ENCODE measurements at places on chromosomes 5 and 9.

- DNase-seq, result no peak
These were observed 444 bp upstream of the ZNF354A start for GRCh38 chr5:178730940-178731265.

DNA sequence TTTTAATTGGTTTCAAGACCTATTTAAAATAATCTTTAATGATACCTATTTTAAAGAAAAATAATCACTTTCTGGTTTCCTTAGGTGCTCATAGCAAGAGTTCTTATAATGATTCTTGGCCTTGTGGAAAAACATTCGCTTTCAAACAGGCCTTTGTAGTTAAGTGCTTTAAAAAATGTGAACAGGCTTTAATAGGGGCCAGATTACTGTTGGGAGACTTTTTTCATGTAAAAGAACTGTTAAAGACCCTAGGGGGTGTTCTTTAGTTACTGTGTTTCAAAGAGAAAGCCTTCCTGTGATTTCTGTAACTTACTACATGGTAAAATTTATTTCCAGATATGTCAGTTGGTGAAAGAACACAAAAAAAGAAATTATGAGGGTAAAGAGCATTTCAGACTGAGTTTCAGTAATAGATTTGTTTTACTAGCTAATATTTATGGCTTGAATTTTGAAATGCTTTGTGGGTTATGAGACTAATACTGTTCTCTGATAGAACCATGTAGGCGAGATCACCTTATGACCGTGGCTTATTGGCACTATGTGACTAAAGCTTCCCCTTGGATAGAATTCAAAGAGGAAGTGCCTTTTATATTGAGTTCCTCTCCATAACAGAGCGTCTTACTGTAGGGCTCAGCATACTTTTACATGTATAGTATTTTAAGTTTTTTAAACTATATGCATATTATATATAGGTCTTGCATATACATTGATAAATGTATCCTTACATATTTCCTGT lies 70.7 kb downstream of the CSNK1G3 start:
- no peak for DNase-seq

GRCh38 chr5:126888175-126888574 lies 111.2 kb downstream of the LMNB1 start:
- DNase-seq, result no peak

DNA sequence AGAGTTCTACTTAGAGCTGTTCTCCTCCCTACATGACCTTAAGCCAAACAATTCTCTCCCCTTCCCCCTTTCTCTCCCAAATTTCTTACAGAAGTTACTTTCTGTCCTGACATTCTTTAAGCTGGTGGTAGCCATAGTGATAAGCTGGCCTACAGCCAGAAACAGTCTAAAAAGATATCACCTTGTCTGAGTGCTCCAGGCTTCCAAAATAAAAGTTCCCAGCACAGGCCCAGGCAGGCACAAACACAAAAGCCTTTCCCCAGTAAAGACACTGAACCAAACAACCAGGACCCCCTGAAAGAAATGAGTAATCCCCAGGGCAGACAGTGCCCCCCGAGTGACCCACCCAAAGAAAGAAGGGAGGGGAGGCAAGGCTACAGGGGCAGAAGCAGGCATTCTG lies 19.2 kb downstream of the SIL1 start:
- DNase-seq, result no peak

DNA sequence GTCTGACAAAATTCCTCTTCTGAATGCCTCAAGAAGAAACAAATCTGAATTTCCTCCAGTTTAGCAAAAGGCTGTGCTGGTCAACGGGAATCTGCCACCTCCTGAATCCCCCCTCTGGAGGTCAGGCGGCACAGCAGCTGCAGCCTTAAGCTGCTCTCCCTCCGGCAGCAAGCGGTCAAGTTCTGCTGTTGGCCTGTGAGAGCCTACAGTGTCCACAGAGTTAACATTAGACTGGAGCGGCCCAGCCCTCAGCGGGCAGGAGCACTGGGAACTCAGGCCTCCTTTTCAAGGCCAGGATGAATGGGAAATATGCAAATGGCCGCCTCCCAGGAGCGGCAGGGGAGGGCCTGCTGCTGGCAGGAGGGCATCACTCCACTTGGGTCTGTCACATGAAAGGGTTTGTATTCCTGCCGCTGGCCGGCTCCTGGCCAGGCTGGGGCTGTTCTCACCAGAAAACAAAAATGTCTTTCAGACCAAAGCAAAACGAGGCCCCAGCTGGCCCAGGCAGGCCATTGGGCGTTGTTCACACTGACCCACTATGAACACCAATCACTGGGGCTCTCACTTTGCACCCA lies 8.2 kb downstream of the ACSL6 start:
- no peak for DNase-seq

GRCh38 chr9:133163504-133164172 lies at the start of gene GBGT1:
GBGT1 (minus strand) TSS chr9:133163914; CDS start chr9:133162412, 1,502 bp downstream.
- peak; percentile 47 for DNase-seq

DNA sequence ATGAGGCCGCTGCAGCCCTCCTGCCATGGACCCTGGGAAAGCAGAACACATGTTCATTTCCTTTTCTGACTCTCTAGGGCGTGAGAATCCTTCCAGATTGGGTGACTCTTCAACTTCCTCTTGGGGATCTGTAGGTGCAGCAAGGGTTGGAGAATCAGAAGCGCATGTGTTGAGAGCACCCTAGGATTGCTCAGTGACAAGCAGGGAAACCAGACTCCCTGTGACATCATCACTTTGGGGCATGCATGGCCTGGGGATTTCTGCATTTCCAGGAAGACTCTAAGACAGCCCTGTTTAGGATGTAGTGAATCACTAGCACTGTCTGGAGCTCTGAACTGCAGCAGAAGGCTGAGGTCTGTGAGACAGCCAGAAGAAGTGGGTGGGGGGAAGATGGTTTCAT lies 15.1 kb upstream of the LCP2 start:
- peak; percentile 79 for DNase-seq

- DNase-seq, result peak; percentile 61
These were observed 29.0 kb upstream of the CCNG1 start for GRCh38 chr5:163408311-163408923.

- DNase-seq, result no peak
These were observed 35.3 kb downstream of the MAT2B start for GRCh38 chr5:163540696-163541095.

DNA sequence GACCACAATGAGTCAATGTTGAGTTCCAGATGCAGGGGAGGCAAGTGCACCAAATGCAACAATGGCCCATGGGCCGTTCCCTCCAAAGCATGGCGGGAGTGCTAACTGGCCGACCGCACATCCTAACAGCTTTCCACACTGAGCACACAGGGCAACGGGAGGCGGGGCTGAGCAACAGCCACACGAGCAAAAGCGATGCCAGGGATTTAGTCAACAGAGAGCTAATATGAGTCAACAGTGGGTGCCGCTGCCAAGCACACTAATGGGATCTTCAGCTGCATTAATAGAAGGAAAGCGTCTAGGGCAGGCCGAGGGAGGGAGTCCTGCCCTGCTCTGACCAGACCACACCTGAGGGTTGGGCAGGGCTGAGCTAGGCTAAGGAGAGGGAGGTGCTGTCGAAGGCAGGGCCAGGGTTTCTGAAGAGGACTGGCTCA lies 4.6 kb downstream of the EPB41L4B start:
- no peak for DNase-seq

GRCh38 chr5:6886866-6887265 lies 173.6 kb downstream of the TENT4A start:
- DNase-seq, result no peak

GRCh38 chr5:149162401-149163084 lies 21.2 kb downstream of the ABLIM3 start:
- no peak for DNase-seq

- DNase-seq, result no peak
These were observed 68.5 kb upstream of the SLC25A51 start for GRCh38 chr9:37972351-37972848.

DNA sequence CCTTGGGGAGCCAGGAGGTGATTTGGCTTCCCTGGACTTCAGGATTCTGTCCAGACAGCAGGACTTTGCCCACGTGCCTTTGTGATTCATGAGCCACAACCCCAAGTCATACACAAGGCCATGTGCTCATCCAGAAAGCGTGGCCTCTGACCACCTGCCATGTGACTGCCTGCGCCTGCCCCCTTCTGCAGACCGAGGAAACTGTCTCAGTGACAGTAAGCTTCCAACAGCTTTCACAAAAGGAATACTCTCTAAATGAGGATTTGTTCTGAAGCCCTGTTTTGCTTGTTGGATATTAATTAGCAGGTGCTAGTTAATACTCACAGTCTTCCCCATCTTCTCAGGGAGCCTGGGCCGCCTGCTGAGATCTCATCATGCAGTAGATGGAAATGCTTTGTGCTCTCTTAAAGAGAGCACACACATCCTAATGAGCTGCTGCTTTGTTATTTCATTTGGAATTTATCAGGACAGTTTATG lies 36.9 kb upstream of the ANGPTL2 start:
- peak; percentile 17 for DNase-seq

GRCh38 chr9:136255166-136255538 lies 9.5 kb upstream of the QSOX2 start:
- DNase-seq, result peak; percentile 38

GRCh38 chr9:127838375-127839078 lies 15.9 kb downstream of the ENG start:
- DNase-seq, result no peak

DNA sequence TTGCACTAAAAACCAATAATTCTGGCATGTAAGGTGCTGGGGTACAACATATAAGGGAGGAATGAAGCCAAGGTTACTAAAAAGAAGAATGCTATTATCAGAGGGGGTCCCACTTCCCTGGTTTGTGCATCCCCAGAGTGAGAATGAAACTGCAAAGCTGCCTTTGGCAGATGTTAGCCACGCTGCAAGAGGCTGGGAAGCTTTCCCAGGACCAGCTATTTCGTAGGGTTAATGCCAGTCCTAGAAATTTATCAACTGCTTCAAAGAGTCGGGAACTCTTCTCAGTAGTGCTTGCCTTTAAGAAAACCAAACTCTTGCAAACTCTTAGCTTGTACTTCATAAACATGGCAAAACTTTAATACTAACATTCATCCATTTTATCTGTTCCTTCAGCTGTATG lies 87.5 kb upstream of the NR5A1 start:
- no peak for DNase-seq

DNA sequence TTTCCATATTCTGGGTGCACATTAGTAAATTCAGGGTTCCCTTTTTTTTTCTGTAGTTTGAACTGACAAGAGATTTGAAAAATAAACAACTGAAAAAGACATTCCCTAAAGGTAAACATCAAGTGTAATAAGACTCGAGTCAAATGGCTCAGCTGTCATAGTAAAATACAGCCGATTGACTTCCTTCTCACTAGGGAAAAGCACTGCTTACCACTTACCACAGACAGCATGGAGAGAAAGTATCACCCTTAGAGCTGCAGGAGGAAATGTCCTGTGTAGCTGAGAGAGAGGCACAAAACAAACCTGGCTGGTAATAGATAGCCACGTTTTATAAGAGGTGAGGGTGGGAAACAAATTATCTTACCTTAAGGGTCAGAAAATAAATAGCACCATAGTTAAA lies 12.1 kb upstream of the DMAC1 start:
- DNase-seq, result no peak

GRCh38 chr5:40678026-40678425 lies 1.7 kb upstream of the PTGER4 start:
- no peak for DNase-seq

DNA sequence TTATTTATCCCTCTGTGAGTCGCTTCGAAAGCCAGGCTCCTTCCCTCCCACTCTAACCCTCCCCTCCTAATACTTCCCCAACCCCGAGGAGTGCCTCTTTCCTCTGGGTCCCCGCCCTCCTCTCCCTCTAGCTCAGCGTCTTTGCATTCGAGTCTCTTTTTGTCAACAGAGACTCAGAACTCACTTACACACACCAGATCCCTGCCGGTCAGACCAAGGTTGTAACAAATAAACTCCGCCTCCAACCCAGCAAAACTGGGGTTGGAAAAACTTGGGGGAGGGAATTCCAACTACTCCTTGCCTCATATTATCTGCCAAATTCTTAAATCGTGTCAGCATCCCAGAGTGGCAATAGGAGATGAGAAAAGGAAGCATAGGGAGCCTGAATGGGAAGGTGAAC lies at the start of gene HTR1A:
TSS of gene HTR1A (minus strand) at position 167 of the 400 bp plus-strand sequence. CDS start 726 bp downstream, outside the sequence.
- DNase-seq, result no peak

- DNase-seq, result no peak
These were observed 94.1 kb downstream of the SUSD1 start for GRCh38 chr9:112080831-112081542.

Measured in activated T-cell treated with anti-CD3 and anti-CD28 coated beads, Interleukin-2, amount 50 U/mL, for 48 hours (primary cell).